NCI-H345 (cell line): ENCODE measurements at places on chromosomes 4 and X.

DNA sequence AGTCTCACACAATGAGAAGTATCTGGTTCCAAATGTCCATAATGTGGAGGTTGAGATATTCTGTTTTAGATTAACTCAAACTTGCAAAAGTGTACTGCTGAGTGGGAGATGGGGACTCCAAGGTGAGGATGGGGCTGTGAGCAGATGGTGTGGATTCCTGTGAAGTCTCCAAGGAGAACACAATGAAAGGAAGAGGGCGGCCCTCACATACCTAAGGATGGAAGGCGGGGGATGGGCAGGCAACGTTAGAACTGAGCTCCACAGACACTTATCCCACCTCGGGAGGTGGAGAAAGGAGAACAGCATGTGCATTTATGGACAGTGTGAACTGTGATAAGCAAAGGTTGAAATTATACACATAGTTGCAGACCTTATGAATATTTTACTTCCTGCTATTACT, 9.9 kb upstream of the SPATA4 start:
- DNase-seq = no peak

GRCh38 chrX:18598413-18598812, 73.5 kb downstream of the RS1 start:
- DNase-seq = no peak

- DNase-seq = no peak
Measured at GRCh38 chr4:128444544-128445302, 157.1 kb upstream of the PGRMC2 start.

GRCh38 chr4:3295837-3296624, 3.2 kb downstream of the RGS12 start:
- DNase-seq = no peak

- no peak for DNase-seq
Measured at GRCh38 chr4:159429693-159430035, 326.8 kb downstream of the RAPGEF2 start.

DNA sequence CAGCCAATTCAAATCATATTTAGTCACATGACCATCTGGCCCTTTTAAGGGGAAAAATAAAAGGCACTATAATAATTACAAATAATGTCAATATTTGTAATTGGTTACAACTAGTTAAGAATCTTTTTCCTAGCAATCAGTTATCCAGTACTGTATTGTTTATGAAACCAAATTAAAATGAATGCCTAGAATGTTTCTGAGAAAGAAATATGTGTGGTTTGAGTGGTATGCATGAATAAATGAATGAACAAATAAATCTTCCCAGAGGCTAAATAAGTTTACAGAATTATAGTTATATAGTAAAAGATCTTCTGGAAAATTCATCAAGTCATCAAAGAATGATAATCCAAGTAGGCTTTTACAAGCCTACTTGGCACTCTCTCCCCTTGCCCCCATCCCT, 55.8 kb upstream of the F8A3 start:
- no peak for DNase-seq

GRCh38 chr4:176642472-176642871, 150.2 kb downstream of the VEGFC start:
- DNase-seq = no peak

DNA sequence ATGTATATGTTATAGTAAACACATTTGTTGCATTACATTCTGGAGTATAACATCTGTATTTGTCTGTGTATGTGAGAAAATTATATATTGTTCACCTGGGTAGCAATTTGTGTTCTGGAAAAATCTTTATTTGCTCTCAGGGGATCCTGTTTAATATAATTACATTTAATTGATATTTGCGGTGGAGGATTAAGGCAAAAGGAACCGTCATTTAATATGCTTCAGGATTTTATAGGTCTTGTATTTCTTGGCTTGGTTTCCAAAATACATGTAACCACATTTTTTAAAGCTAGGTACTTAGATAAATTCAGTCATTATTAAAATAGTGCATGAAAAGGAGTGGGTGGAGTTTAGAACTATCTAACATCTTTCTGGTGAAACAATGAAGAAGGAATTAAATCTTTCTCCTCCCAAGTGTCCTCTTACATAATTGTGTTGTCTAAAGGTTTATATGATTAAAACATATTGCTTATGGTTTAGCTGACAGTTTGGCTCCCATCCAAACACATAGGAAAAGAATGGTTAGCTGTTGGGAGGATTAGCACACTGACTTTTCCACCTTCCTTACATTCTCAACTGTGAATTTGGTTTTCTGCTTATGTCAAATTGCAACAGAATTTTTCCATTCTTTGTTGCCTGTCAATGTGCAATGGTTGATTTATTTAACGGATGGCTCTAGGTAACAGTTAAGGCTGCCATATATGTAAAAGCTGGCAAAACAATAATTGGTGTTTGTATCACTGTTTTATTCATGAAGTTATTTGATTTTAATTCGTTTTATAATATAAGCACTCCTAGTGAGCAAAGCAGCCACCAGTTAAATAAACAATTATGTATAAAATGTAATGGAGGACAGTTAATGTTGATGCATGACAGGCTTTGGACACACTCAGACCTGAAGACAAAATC, 250.8 kb upstream of the SFRP2 start:
- DNase-seq = no peak

- DNase-seq = no peak
Measured at GRCh38 chr4:13268703-13269102, 215.4 kb downstream of the RAB28 start.

DNA sequence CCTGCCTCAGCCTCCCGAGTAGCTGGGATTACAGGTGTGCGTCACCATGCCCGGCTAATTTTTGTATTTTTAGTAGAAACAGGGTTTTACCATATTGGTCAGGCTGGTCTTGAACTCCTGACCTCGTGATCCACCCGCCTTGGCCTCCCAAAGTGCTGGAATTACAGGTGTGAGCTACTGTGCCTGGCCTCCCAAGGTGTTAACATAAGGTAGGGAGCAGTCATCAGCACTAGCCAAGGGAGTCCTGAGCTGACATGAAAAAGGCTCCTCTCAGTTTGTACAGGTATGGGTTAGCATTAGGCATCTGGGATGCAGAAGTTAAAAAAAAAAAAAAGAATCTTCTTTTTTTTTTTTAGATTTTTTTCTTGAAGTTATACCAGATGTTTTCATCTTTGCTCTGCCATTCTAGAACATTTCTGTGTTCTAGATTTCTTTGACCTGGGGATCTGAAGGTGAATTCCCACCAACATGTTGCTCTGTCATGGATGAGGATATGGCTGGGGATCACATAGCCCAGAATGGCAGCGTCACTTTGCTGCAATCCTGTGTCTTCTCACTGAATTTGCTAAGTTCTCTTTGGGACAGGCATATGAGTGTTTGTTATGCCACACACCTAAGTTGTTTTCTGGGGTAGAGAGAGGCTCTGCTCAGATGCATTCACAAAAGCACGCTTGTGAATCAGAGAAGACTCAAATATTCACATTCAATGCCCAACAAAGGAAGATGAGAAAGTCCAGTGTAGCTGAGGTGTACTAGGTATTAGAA, 24.4 kb upstream of the PLA2G12A start:
- DNase-seq = no peak

GRCh38 chrX:38817004-38817703, 15.9 kb downstream of the MID1IP1 start:
- no peak for DNase-seq

GRCh38 chr4:146978641-146979040, 33.0 kb upstream of the TTC29 start:
- DNase-seq = no peak

- no peak for DNase-seq
Measured at GRCh38 chrX:57771689-57772088, 91.6 kb upstream of the NLRP2B start.

GRCh38 chrX:41561045-41561444, 113.9 kb downstream of the NYX start:
- DNase-seq = no peak

DNA sequence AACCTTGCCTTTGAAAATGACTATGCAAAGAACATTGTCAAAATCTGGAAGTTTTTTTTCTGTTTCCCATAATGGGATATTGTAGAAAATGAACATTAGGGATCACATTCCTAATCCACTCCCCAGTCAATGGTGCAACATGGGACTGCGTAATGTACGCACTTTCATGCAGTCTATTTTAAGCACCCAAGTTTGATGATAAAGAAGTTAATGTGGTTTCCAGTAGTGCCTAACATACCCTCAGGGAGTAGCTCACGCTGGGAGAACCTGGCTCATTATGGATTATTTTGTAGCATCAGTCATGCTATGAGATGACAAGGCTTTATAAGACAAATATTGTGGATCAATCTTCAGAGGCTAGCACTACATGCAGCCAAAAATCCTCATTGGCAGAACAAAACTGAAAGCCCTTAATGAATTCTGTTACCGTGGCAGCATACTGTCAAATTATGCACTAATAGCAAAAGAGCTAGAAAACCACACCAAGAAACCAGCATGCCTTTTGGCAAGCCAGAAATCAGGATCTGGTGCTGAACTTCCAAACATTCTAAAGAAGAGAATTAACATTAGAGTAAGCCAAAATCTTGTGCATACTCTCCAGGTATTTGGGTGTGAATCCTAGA, 1392.8 kb upstream of the TENM3 start:
- DNase-seq = no peak

DNA sequence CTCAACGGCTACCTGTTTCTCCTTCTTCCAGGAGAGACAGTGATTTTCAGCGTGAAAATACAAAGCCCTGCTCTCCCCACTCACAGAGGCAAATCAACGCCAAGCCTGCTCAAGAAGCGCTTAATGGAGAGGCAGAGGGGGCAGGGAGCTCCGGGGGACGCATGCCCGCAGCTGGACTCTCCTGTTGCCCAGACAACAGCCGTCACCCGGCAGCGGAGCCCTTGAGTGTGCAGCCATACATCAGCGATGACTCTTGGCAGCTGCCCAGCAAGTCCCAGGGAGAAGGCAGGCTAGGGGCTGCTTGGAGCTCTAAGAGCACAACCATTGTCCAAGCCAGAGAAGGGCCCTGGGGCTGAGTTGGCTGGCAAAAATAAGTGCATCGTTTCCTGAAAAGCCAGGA, 71.0 kb upstream of the AFAP1 start:
- peak; percentile 94 for DNase-seq

- DNase-seq = peak; percentile 21
Measured at GRCh38 chrX:13774696-13775095, 40.1 kb downstream of the OFD1 start.

GRCh38 chrX:13188731-13189309, 131.0 kb downstream of the ATXN3L start:
- no peak for DNase-seq

GRCh38 chr4:188370777-188371176, 231.5 kb downstream of the TRIML1 start:
- DNase-seq = no peak

- peak; percentile 36 for DNase-seq
Measured at GRCh38 chr4:1959104-1959384, 49.7 kb downstream of the NELFA start.

DNA sequence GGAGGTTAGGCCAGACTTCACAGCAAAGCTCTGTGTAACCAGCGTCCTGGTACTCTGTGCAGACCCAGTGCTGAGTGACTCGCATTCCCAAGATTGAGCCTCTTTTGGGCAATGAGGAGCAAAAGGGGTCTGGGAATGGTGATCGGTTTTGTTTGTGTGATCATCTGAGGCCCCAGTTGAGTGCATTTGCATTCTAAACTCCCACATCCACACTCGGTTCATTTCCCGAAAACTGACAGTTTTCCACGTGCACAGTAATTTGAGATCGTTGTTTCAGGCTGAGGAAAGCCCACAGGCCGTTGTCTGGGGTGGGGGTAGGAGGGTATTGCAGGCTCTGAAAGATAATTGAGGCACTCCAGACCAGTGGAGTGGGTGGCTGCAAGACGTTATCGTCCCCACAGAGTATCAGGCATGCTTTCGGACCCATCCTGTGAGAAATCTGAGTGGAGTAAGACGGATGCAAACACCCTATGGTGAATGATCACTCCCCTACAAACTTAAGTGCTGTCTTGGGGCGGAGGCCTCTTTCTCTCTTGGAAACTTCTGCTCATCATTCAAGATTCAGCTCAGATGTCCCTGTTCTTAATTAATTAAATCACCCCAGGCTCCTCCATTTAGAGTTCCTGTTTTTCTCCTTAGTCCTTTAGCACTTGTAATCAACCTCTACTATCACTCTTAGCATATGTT, 96.1 kb downstream of the AFF1 start:
- no peak for DNase-seq

DNA sequence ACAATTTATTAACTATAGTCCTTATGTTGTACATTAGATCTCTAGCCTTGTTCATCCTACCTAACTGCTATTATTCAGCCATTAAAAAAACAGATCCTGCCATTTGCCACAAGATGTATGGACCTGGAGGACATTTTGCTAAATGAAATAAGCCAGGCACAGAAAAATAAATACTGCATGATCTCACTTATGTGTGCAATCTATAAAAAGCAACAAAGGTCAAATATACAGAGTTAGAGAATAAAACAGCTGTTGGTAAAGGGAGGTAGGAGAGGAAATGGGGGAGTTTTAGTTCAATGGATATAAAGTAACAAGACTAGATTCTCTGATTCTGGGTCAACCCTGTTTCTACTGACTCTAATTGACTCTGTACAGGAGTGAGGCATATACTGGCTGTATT, 103.3 kb upstream of the FAM9C start:
- no peak for DNase-seq

GRCh38 chr4:8391972-8392371, 48.6 kb downstream of the ACOX3 start:
- peak; percentile 6 for DNase-seq
